ENCODE measurements at places on chromosomes 2 and 18.

- DNase-seq = no peak
Observed at GRCh38 chr2:205948496-205948837, 137.5 kb downstream of the INO80D start.

DNA sequence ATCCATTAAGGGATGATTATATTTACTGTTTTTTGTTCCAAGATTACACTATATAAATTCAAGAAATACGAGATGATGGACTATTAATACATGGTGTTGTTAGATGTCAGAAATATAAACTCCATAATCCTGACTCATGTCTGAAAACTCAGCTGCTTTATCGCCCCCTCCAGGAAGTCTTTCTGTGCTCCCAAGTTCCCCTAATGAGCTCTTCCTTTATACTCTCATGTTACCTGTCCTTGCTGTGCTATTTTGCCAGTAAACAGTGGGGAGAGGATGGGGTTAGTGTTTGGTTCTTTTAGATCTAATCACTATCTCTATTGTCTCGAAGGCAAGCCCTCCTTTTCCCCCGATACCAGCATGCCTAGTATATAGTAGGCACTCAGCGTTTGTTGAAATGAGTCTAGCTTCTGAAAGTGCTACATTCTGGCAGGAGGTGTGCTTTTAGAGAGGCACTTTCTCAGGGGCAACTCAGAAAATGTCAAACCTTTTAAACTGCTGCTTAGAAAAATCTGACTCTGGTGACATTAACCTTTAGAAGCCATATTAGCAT, 21.4 kb upstream of the BARD1 start:
- DNase-seq = no peak

- DNase-seq = no peak
Observed at GRCh38 chr2:26302846-26303245, 43.1 kb upstream of the SELENOI start.

- DNase-seq = no peak
Observed at GRCh38 chr18:6482198-6482977, 67.7 kb upstream of the L3MBTL4 start.

GRCh38 chr18:26812462-26812861, 53.0 kb downstream of the AQP4 start:
- no peak for DNase-seq

DNA sequence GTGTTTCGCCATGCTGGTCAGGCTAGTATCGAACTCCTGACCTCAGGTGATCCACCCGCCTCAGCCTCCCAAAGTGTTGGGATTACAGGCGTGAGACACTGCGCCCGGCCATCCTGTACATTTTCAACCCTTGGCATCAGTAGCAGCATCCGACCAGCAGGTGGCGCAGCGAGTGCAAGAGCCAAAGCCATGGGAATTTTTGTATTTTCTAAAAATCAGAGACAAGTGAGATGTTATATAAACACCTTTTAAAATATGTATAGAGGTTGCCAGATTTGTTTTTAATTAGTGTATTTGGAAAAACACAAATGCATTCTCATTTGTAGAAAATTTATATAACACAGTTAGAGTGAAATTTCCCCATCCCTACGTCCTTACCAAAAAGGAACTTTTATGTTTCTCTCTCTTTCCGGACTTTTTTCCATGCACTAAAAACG, 36.8 kb downstream of the MOGAT1 start:
- peak; percentile 66 for DNase-seq

DNA sequence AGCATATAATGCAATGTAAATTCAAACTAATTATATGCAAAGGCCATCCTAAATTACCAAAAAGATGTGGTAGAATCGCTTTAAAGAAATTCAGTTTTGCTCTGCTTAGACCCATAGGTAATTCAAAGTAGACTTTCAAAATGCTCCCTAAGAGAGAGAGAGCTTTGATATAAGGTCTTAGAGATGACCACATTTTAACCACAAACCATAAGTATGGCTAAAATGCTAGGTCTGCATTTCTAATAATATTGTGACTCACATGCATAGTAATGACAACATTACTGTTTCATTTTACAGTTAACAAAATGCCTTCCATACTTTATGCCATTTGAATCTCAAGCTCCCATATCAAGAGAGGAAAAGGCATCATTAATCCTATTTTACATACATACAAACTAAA, 144.5 kb downstream of the RAD51AP2 start:
- no peak for DNase-seq

DNA sequence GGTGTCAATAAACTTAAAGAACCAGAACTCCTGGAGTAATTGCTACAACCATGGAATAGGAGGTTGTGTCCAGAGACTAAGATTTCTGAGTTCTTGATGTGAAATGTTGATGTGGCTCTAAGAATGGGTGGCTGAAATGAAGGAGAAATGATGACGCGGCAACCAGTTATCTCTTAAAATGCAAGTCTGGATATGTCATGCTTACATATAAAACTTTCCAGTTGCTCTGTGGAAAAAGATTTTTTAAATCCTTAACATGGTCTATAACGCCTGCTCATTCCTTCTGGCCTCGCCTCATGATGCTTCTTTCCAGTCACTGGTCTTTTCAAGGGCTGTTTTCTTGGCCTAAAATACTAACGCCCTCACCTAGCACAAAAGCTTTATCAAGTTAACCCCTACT, 23.5 kb upstream of the MYO1B start:
- no peak for DNase-seq

DNA sequence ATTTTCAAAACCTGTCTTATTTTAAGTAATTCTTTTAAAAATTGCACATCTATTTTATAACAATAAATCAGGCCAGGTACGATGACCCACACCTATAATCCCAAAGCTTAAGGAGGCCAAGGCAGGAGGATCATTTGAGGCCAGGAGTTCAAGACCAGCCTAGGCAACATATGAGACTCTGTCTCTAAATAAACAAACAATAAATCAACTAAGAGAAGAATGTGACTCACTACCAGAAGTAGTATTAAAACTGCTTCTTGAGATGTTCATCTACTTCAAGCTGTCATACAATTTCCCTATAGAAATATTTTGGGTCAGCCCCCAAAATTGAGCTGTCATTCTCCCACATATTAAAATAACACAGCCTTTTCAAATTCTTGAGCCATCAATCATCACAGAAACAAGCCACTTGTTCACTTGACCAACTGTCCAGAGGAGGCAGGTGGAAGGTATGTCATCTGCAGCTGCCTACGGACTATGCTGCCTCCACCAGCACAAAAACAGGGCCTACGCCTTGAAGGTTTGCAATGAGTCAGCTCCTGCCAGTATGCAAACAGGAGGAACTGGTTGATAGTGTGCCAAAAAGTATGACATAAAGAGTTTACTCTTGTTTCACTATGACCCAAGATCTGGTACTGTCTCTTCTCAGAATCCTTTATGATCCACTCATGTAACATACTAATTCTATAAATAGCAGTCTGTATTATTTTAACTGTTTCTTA, 33.6 kb downstream of the KIDINS220 start:
- peak; percentile 13 for DNase-seq

GRCh38 chr2:62375113-62375420, 130.9 kb downstream of the TMEM17 start:
- no peak for DNase-seq

DNA sequence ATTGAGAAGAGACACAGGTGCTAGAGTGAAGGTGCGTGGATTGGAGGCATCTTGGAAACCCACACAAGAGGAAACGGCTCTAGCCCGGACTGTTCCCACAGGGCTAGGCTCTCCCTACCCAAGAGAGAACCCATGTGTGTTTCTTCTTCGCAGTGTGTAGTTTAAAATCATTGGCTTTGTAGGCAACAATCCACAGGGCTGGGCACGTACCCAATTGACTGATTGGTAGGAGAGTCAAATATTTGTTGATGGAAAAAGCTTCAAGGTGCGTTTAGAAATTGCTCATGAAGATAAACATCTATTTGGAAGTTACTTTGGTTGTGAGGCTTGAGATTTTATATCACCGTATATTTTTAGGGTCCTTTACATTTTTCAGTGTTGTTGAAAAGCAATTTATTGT, 13.2 kb upstream of the YWHAQ start:
- no peak for DNase-seq

- no peak for DNase-seq
Observed at GRCh38 chr18:63293935-63294334, 25.6 kb downstream of the BCL2 start.

GRCh38 chr2:130150181-130151144, 5.6 kb upstream of the CCDC74B start:
- no peak for DNase-seq

- no peak for DNase-seq
Observed at GRCh38 chr2:65918760-65919187, 486.4 kb upstream of the SPRED2 start.

- DNase-seq = no peak
Observed at GRCh38 chr2:109437325-109438090, 176.3 kb downstream of the SEPTIN10 start.
